Peyer's patch (tissue), 4 donors: ENCODE measurements at places on chromosomes 1 and 21. TPM values are rescaled to one million over a fixed set of nuclear protein-coding genes. Genes with fewer than 3 reads are reported as not detected.

DNA sequence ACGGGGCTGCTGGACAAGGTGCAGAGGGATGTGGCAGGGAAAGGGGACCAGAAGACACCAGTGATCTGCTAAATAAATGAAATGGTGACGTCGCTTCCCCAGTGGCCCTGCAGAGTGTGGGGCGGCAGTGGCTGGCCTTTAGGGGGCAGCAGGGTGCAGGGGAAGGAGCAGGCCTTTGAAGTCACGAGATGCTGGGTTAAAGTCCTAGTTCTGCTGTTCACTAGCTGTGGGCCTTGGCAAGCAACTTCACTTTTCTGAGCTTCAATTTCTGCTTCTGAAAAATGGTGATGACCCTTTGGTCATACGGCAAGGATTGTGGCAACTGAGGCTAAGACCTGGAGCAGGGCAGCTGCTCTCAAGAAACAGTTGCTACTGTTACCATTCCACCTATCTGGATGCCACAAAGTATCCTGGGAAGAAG, 9.2 kb upstream of the GALE start:
- H3K4me1 ChIP-seq = peaks cover 4% of the 10 kb centered on the region
- H3K4me3 ChIP-seq = no peak overlapping the region
- DNase-seq = peak; percentile 84
- peaks cover 16% of the 10 kb centered on the region for H3K36me3 ChIP-seq
- peak overlapping the region; percentile 45 for H3K27ac ChIP-seq

DNA sequence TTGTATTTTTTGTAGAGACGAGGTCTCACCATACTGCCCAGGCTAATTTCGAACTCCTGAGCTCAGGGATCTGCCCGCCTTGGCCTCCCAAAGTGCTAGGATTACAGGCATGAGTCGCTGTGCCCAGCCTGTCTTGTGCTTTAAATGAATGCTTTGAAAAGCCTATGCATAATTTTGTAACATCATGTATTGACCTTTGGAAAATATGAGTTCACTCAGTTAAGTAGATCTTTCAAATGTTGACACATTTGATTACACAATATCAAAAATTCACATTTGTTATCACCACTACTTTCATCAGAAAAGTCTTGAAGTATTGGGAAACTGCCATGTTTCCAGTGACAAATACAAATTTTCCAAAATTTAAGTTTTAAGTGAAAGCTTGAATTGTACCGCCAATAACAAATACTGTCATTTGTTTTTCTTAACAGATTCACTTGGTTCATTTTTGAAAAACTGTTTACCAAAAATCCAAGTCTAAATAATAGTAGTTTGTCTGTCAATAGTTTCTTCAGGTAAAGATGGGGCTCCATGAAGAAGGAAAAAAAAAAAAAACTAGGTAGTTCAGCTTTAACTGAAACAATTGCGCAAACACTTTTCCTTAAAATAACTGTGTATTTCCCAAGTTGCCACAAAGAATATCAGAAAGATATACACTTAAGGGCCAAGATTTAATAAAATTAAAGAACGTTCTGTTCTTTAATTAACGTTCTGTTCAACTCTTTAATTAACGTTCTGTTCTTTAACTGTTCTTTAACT, 233.2 kb upstream of the NR5A2 start:
- H3K36me3 ChIP-seq = no peaks in the 10 kb centered on the region
- H3K4me3 ChIP-seq = no peak overlapping the region
- no peaks in the 10 kb centered on the region for H3K27me3 ChIP-seq
- H3K27ac ChIP-seq = no peak overlapping the region
- H3K4me1 ChIP-seq = no peaks in the 10 kb centered on the region
- no peak for DNase-seq

FAM177B gene
- total RNA-seq = 40.4 TPM

DNAI4 gene
- total RNA-seq = 2.4 TPM

GRCh38 chr1:221331273-221332183, 410.4 kb downstream of the DUSP10 start:
- DNase-seq = no peak
- no peaks in the 10 kb centered on the region for H3K4me1 ChIP-seq
- no peak overlapping the region for H3K4me3 ChIP-seq
- no peaks in the 10 kb centered on the region for H3K36me3 ChIP-seq

DNA sequence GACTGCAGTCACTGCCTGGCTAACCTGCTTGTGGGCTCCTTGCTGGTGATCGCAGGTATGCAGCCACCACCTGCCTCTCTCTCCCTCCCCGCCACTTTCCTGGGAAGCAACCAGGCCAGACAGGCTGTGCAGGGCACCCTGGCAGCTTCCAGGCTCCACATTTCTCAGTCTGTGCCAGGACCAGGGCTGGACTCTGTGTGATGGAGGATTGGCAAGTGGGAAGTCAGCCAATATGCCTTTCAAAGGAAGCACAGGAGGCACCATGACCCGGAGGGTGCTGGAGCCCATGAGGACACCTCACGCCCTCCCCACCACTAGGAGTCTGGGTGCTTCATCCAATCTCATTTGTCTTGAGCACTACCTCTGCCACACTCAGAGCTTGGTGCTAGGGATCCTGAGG, 15.8 kb upstream of the DISP3 start:
- no peak overlapping the region for H3K4me3 ChIP-seq
- no peak overlapping the region for H3K27ac ChIP-seq
- DNase-seq = no peak
